ENCODE measurements at places on chromosomes 12 and 14.

- DNase-seq: no peak
Measured at GRCh38 chr12:132137483-132138125, 6.5 kb downstream of the DDX51 start.

- DNase-seq: no peak
Measured at GRCh38 chr14:99502989-99503421, 21.8 kb downstream of the CCNK start.

DNA sequence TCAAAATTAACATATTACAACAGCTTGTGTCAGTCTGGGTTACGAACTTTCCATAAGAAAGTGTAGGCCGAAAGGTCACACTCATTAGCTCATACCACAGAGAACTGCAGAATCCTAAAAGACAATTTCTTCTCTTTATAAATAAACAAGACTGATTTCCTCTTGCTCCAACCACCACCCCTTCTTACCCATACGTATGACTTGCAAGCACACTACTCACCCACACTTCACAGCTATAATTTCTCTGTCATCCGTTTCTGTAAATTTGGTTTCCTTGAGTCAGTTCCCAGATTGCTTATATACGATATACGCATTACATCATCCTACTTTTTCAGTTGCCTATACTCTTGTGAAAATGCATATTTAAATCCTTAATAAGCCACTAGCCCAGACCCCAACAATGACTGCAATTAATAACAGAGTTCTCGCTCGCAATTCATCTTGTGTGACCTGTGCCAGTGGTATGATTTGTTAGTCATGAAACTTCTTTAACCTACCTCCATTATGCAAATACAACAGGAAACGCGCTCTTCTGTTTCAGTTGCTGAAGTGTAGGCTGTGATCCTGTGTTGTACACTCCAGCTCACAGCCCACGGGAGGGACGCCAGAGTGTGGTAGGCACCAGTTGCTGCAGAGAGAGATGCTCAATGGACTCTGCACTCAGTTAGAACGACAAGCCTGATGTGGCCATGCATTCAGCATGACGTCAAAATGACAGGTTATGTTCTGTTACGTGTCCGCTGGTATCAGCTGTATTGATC, 417.6 kb downstream of the PDZRN4 start:
- DNase-seq: no peak

GRCh38 chr14:90820958-90821357, 4.7 kb upstream of the TTC7B start:
- peak; percentile 70 for DNase-seq

DNA sequence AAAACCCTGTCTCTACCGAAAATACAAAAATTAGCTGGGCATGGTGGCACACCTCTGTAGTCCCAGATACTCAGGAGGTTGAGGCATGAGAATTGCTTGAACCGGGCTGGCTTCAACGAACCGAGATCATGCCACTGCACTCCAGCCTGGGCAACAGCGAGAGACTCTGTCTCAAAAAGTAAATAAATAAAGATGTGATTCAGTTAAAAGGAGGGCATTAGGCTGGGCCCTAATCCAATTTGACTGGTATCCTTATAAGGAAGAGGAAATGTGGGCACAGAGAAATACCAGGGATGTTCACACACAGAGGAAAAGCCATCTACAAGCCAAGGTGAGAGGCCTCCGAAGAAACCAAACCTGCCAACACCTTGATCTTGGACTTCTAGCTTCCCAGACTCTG, 10.1 kb upstream of the DCAF4 start:
- no peak for DNase-seq

DNA sequence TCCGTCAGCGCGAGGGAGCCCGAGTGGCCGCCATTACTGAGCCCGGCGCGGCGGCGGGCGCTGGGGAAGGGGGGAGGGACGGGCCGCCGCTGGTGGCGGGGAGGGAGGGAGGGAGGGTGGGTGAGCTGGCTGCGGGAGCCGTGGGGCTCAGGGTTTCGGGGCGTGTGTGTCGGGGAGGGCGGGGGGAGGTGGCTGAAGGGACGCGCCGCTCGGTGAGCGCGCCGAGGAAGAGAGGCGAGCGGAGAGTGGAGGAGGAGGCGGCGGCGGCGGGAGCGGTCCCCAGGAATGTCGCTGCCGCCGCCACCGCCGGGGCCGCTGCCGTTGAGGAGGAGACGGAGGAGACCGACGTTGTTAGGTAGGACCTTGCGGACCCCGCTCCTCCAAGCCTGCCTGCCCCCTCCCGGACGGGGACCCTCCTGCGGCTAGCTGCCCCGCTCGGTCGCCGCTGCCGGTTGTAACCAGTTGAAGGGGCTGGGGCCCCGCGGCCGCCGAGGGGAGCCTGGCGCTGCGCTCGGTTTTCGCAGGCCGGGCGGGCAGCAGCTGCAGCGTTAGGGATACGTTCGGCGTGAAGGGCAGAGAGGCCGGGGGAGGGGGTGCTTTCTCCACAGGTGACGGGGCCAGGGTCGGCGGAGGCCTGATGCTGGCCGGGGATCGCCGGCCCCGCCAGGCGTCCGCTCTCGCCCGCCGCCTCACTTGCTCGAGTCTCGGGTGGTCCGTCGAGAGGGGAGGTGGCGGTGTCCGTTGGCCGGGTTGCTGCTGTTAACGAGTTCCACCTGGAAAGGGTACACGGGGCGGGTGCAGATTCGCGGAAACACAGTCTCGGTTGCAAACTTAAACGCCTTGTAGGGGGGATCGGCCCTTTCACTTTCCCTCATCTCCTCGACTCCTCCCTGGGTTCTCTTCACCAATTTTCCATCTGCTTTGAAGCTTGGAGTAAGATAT, at the start of gene ARHGAP5:
Gene ARHGAP5, plus strand, starts transcription at position 224 of the 942 bp plus-strand sequence. CDS start 13,366 bp downstream, outside the sequence.
- peak; percentile 66 for DNase-seq

DNA sequence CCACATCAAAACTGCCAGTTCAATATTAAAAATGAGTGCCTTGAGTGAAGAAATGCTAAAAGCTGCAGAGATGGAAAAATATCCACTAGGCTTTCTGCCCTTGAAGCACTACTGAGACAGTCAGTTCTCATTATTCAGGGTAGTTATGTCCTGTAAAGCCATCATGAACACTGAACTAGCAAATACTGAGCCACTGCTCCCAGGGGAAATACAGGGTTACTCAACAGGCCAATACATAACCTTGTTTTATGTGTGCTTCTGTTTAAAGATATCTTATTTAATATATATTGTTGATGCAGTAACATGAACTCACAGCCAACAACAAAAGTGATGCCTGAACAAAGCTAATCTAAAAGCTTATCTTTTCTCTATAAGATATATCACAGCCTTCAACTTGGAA, 3.3 kb downstream of the RAD52 start:
- DNase-seq: no peak

- DNase-seq: no peak
Measured at GRCh38 chr14:103700753-103701490, 14.3 kb downstream of the XRCC3 start.

DNA sequence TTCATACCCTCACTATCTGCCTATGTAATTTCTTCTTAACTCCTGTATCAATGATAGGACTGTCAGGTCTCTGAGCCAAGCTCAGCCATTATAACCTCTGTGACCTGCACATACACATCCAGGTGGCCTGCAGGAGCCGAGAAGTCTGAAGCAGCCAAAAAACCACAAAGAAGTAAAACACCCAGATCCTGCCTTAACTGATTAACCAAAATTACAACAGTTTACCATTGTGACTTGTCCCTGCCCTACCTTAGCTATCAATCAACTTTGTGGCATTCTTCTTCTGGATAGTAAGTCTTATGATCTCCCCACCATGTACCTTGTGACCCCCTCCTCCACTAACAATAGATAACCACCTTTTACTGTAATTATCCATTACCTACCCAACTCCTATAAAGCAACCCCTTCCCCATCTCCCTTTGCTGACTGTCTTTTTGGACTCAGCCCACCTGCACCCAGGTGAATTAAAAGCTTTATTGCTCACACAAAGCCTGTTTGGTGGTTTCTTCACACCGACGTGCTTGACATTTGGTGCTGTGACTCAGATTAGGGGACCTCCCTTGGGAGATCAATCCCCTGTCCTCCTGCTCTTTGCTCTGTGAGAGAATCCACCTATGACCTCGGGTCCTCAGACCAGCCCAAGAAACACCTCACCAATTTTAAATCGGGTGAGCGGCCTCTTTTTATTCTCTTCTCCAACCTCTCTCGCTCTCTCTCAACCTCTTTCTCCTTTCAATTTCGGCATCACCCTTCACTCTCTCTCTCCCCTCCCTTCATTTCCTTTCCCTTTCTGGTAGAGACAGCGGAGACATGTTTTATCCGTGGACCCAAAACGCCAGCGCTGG, 11.5 kb upstream of the LGMN start:
- DNase-seq: no peak

- DNase-seq: no peak
Measured at GRCh38 chr12:8829621-8830020, 7.2 kb downstream of the A2ML1 start.

DNA sequence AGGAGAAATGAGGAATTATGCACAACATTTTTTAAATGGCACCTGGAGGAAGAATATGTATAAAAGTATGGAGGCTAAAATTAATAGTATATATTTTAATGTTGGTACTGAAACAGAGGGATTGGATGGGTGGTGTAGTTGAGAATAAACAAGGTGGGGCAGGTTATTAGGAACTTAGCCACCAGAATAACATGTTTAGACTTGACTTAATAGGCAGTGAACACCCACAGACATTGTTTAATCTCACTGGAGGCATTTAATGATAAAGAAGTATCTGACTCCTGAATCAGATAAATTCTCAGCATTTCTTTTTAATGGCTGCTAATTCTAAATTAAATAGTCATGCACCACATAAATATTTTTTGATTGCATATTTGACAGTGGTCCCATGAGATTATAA, 139.7 kb downstream of the CNTN1 start:
- no peak for DNase-seq

DNA sequence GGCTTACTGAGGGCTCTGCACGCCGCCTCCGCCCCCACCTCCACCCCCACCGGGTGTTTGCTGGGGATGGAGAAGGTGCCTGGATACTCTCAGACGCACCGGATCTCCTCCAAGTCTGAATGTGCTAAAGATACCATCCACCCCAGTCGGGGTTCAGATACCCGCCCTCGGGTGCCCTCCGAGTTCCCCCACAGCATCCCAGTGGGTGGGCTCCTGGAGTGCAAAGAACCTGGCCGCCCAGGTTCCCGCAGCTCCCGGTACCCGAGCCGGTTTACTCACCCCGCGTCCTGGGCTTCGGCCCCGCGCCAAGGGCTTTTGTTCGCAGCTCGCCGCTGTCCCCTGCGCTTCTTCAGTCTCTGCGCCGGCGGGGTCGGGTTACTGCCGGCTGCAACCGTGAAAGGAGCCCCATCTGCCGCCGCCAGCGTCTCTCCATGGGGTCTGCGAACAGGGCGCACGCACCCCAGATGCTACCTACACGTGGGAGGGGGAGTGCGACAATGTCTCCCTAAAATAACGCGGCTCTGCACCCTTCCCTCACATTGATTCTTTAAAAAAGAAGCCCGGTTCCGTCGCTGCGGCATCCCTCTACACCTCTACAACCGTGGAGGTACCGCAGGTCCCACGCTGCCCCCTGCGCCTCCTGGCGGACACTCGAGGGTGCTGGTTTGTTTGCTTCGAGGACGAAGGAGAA, at the start of gene CCDC177:
Gene CCDC177, minus strand, starts transcription at position 609 of the 691 bp plus-strand sequence. CDS start 1,249 bp downstream, outside the sequence.
- DNase-seq: peak; percentile 45
